B cell (primary cell): ENCODE measurements at places on chromosomes 5 and 9. TPM values are rescaled to one million over a fixed set of nuclear protein-coding genes. Genes with fewer than 3 reads are reported as not detected.

Gene DND1
- 2.5 and 3.0 TPM in 2 replicates for total RNA-seq

Gene SPATA31C1
- total RNA-seq, result not detected in 2 replicates

Gene FEM1C
- 18.2 and 18.7 TPM in 2 replicates for total RNA-seq

Gene HAVCR2
- total RNA-seq, result 2.3 and 2.6 TPM in 2 replicates

Gene CDKN2A
- 9.5 and 11.7 TPM in 2 replicates for total RNA-seq

Gene ASPN
- not detected in 2 replicates for total RNA-seq

Gene PCDH12
- not detected in 2 replicates for total RNA-seq

Gene CDO1
- not detected in 2 replicates for total RNA-seq

Gene VLDLR
- 0.10 TPM in 1 of 2 replicates, not detected in the other for total RNA-seq

Gene SPATA31E1
- total RNA-seq, result not detected in 2 replicates

Gene PFN3
- not detected in 2 replicates for total RNA-seq

Gene PCDHB12
- not detected in 2 replicates for total RNA-seq

Gene PCDHA5
- not detected in 2 replicates for total RNA-seq

Gene HACD4
- total RNA-seq, result 3.9 and 5.7 TPM in 2 replicates

Gene PPWD1
- 89.4 and 91.0 TPM in 2 replicates for total RNA-seq

Gene IL13
- 0.42 TPM in 1 of 2 replicates, not detected in the other for total RNA-seq

GRCh38 chr9:16469184-16469583 lies 401.3 kb downstream of the BNC2 start:
- no peaks in the 10 kb centered on the region for H3K4me1 ChIP-seq
- H3K27me3 ChIP-seq, result no peaks in the 10 kb centered on the region

GRCh38 chr9:83512621-83513020 lies 25.6 kb downstream of the FRMD3 start:
- no peak for DNase-seq
- no peak overlapping the region for H3K27ac ChIP-seq
- no peaks in the 10 kb centered on the region for H3K27me3 ChIP-seq
- H3K36me3 ChIP-seq, result no peaks in the 10 kb centered on the region

DNA sequence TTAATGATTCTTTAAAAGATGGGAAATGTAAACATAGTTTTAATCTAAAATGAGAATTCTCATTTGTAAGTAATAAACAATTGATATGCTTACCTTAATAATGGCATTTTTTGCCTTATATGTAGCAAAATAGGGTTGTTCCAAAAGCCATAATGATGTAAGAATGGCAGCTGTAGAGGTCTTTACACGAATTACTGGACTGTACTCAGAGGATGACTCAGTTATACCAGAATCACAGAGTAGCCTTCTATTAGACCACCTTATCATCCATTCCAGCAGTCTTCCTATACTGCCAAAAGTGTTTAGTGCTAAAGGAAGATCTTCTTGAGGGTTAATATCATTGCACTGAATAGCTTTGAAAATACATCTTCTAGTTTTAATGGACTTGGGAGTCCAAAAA lies 66.5 kb downstream of the CPLANE1 start:
- DNase-seq, result no peak
- H3K27ac ChIP-seq, result no peak overlapping the region
- peaks cover 7% of the 10 kb centered on the region for H3K4me1 ChIP-seq
- no peaks in the 10 kb centered on the region for H3K36me3 ChIP-seq

DNA sequence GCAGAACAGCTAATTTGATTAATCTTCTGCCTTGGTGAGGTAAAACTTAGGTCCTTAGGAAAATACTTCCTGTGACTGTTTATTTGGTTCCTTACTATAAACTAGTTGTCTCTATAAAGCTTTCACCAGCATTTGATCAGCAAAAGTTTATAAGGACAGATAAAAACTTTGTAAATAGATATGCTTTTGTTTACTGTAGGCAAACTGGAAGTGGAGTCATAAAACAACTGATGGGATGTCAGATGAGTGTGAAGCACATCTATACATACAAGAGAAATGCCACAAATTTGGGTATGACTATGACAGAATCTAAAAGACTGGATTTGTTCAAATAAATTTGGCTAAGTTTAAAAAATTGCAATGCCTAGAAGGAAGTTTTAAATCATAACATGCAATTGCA lies 5.5 kb downstream of the PTGER4 start:
- peaks cover 43% of the 10 kb centered on the region for H3K4me1 ChIP-seq
- H3K4me3 ChIP-seq, result no peak overlapping the region
- no peak for DNase-seq
- H3K27ac ChIP-seq, result peak overlapping the region; percentile 52
- no peaks in the 10 kb centered on the region for H3K27me3 ChIP-seq
- H3K36me3 ChIP-seq, result no peaks in the 10 kb centered on the region

DNA sequence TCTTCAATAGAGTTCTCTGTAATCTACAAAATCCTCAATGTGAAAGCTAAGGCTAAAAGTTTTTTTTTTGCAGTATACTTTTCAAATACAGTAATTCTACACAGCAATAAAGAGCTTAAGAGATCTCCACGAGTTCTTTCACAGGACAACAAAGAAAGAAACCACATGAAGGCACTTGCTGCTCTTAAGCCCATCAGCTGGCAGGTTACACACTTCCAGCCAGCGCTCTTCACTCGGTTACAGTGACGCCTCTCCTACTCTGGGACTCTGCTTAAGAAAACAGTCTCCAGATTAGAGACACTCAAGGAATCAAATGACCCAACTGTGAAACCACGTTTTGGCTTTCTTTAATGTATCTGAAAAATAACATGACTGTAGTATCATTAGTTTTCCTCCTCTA lies 85.0 kb downstream of the ROR2 start:
- H3K4me1 ChIP-seq, result no peaks in the 10 kb centered on the region
- no peak overlapping the region for H3K27ac ChIP-seq
- no peak for DNase-seq
- H3K36me3 ChIP-seq, result no peaks in the 10 kb centered on the region

GRCh38 chr5:167269146-167269545 lies 1022.3 kb upstream of the WWC1 start:
- H3K27ac ChIP-seq, result no peak overlapping the region
- H3K36me3 ChIP-seq, result no peaks in the 10 kb centered on the region
- no peaks in the 10 kb centered on the region for H3K27me3 ChIP-seq
- H3K4me3 ChIP-seq, result no peak overlapping the region
- H3K4me1 ChIP-seq, result no peaks in the 10 kb centered on the region

GRCh38 chr9:4266602-4267001 lies 33.3 kb downstream of the GLIS3 start:
- H3K4me3 ChIP-seq, result no peak overlapping the region
- H3K36me3 ChIP-seq, result no peaks in the 10 kb centered on the region
- H3K4me1 ChIP-seq, result no peaks in the 10 kb centered on the region
- no peaks in the 10 kb centered on the region for H3K27me3 ChIP-seq
- DNase-seq, result no peak
- H3K27ac ChIP-seq, result no peak overlapping the region

DNA sequence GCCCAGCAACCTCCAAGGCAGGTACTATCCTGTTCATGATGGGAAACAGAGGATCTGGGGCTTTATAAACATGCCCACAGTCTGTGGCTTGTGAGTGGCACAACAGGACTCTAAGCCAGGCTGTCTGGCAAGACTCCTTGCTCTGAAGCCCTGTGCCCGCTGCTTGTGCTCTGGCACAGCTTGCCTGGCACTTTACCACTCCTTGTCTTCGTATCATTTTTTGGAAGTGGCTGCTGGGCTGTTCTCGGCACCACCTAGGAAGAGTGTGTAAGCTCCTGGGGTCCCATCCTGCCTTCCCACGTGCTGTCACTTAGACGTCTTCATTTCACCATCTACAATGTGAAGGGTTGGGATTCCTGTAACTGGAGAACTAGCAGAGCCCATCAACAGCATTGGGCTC lies 59.3 kb upstream of the GLRX start:
- H3K27me3 ChIP-seq, result no peaks in the 10 kb centered on the region
- peaks cover 6% of the 10 kb centered on the region for H3K4me1 ChIP-seq
- H3K27ac ChIP-seq, result no peak overlapping the region
- H3K4me3 ChIP-seq, result no peak overlapping the region

DNA sequence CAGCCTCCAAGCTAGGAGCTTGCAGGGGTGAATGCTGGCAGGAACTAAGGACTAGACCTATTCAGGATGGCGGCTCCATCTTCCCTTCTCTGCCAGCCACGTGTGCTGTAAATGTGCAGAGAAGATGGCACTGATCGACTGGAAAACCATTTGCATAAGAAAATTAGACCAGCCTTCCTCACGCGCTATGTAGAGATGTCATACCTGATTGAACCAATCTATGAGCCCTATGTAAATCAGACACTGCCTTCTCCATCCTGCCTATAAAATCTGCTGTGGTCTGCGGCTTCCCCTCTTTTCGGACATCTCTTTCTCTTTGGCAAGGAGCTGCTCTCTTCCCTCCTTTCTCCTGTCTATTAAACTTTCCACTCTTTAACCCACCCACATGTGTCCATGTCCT lies 91.6 kb downstream of the NPR3 start:
- no peak overlapping the region for H3K27ac ChIP-seq
- H3K27me3 ChIP-seq, result no peaks in the 10 kb centered on the region
- DNase-seq, result no peak
- no peaks in the 10 kb centered on the region for H3K4me1 ChIP-seq
- H3K36me3 ChIP-seq, result no peaks in the 10 kb centered on the region

GRCh38 chr9:107984956-107985355 lies 495.4 kb upstream of the KLF4 start:
- no peaks in the 10 kb centered on the region for H3K27me3 ChIP-seq
- no peak overlapping the region for H3K27ac ChIP-seq
- H3K4me1 ChIP-seq, result no peaks in the 10 kb centered on the region
- DNase-seq, result no peak
- H3K36me3 ChIP-seq, result no peaks in the 10 kb centered on the region
- H3K4me3 ChIP-seq, result no peak overlapping the region

DNA sequence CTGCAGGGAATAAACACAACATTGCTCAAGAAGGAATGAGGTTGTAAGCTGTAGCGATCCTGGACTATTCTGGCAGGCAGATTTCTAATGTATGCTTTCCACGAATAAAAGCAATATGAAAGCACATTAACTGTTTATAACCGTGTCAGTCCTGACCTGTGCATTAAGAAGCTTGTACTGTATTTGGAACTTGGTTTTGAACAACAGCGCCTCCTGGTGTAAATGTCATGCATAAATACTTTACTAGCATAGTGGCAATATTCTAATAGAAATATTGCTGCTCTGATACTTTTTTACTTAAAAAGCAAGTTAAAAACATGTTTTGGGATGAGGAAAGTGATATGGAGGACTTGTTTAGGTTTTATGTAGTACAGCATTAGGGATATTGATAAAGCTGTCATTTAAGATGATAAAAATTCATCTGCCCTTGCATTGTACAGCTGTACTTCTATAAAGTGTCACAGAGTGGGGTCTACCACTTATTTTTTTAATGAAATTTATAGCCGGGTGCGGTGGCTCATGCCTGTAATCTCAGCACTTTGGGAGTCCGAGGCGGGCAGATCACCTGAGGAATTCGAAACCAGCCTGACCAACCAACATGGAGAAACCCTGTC lies 70.7 kb upstream of the GNE start:
- no peaks in the 10 kb centered on the region for H3K36me3 ChIP-seq
- H3K27ac ChIP-seq, result no peak overlapping the region
- no peaks in the 10 kb centered on the region for H3K4me1 ChIP-seq
- H3K4me3 ChIP-seq, result no peak overlapping the region
- DNase-seq, result peak; percentile 76

DNA sequence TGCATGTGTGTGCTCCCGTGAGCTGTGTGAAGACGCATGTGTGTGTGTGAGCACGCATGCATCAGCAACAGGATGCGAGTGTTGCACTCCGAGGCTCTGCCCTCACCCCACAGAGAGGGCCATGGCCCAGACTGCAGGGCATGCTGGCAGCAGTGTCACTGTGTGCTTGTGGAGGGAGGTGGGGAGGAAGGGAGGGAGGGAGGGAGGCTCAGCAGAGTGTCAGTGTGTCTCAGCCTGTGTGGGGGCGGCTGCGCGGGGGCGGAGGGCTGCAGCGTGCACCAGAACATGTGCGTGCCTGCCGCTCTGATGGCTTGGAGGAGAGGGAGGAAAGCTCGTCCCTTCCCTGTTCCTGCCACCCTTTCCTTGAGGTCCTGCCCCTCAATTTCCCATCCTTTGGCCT lies 5.3 kb downstream of the CAMK2A start:
- no peak overlapping the region for H3K27ac ChIP-seq
- H3K27me3 ChIP-seq, result no peaks in the 10 kb centered on the region

DNA sequence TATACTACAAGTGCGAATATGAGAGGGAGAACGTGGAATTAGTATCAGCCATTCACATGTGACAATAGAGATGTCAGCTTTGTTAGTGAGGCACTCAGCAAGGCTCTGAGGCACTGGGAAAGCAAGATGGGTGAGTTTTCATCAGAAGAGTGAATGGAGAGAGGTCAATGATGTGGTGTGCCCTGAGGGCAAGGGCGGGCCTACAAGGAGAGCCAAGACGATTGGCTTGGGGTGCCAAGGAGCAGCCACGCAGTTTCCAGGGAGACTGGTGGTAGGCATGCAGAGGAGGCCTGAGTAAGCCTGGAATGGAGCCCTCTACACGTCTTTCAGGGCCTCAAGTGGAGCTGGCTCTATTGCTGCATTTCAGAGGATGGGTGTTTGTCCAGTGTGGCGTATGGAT lies 24.7 kb downstream of the BTF3 start:
- H3K36me3 ChIP-seq, result no peaks in the 10 kb centered on the region
- no peaks in the 10 kb centered on the region for H3K27me3 ChIP-seq
- peaks cover 4% of the 10 kb centered on the region for H3K4me1 ChIP-seq
- DNase-seq, result no peak
- H3K4me3 ChIP-seq, result no peak overlapping the region
- no peak overlapping the region for H3K27ac ChIP-seq

DNA sequence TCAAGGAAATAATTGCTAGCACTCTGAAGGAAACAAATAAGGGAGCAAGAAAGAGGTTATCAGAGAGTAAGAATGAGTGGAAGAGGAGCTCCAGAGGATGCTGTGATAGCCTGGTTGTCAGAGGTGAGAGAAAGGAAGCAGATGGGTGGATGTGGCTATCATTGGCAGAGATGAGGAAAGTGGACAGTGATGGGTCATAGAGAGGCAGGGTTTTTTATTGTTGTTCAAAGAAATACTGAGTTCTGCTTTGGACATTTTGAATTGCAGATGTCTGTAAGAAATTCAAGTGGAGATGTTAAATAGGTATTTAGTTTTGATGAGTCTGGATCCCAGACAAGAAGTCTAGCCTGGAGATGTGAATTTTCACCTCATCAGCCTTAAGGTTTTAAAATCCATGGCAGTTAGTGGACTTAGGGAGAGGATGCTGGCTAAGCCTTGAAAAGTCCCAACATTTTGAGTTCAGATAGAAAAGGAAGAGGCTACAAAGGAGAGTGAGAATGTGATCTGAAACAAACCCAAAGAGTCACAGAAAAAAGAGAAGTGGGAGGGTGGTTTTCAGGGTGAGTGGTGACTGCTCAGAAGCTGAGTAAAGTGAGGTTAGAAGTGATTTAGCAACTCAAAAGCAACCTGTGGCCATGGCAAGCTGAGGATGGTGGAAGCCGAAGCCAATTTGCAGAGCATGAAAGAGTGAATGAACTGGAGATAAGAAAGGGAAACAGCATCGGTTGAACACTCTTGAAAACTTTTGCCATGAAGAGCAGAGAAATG lies 50.4 kb downstream of the PPIC start:
- peaks cover 14% of the 10 kb centered on the region for H3K4me1 ChIP-seq
- H3K4me3 ChIP-seq, result no peak overlapping the region
- DNase-seq, result peak; percentile 26
- H3K27ac ChIP-seq, result no peak overlapping the region
- H3K27me3 ChIP-seq, result no peaks in the 10 kb centered on the region

GRCh38 chr5:122965111-122965510 lies 71.4 kb downstream of the PPIC start:
- no peak for DNase-seq
- H3K4me3 ChIP-seq, result no peak overlapping the region
- no peaks in the 10 kb centered on the region for H3K4me1 ChIP-seq
- no peaks in the 10 kb centered on the region for H3K27me3 ChIP-seq
- no peaks in the 10 kb centered on the region for H3K36me3 ChIP-seq

- H3K4me3 ChIP-seq, result peak overlapping the region; percentile 66
- DNase-seq, result no peak
- H3K27me3 ChIP-seq, result no peaks in the 10 kb centered on the region
- H3K27ac ChIP-seq, result no peak overlapping the region
Measured at GRCh38 chr5:10441992-10442435, 335 bp downstream of the ROPN1L start.

GRCh38 chr5:135436951-135437418 lies 10.2 kb downstream of the DCANP1 start:
- peaks cover 29% of the 10 kb centered on the region for H3K4me1 ChIP-seq
- DNase-seq, result no peak
- H3K36me3 ChIP-seq, result no peaks in the 10 kb centered on the region
- H3K4me3 ChIP-seq, result no peak overlapping the region
